T-helper 17 cell (primary cell): ENCODE measurements at places on chromosomes 5 and 9.

DNA sequence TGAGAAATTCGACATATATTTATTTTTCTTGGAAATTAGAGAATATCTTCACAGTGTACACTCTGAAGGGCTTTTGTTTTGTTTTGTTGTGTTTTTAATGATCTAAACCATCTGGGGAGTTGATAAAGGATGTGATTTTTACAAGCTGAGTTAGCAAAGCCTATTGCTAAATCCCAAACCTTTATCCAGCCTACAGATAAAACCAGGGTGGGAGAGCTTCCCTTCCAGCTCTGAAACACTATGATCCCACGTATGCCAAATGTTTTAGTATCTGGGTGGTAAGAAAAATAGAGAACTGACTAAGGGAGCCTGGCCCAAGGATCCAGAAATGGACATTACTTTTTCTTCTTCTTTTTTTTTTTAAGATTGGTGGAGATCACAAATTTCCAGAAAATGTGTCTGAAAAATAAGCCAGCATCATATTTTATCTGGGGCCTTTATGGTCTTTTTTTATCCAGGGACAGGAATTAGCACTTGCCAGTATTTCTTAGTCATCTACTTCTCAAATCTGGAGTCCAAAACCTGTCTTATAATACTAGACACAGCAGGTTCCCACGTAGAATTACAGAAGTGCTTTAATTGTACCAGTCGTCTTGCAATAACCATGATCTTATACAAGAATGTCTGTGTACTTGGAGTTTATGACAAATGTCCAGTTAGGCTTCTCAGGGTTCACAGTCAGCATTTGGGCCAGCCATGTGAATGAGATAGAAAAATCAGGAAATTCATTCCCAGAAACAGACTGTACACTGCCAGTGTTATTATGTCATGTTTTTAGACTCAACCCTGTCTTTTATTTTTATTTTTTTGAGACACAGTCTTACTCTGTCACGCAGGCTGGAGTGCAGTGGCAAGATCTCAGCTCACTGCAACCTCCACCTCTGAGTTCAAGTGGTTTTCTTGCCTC is 290.8 kb upstream of the MPDZ start:
- no peak for DNase-seq

DNA sequence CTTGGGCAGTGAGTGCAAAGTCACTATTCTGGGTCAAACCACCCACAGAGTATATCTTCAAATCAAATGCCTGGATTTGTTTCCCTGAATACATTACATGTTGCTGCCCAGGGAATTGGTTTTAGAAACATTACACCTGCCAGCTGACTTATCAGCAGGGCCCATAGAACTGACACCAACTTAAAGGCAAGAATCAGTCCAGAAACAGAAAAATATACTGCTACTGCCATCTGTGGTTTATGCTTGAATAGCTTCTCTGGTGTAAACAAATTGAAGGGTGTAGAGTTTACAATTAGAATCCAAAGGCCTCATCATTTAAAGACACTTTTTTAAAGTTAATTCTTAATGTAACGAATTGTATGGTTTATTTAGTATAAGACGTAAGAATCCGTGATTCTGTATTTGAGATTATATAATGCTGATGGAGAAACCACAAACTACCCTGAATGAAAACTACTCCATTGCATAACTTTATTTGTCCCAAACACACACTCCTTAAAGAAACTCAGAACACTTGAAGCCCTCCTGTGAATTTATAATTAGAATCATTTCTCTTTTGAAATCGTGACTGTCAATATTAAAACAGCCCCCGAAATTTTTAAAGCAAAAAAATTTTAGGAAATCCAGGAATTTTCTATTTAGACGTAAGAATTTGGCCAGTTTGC is 6.2 kb downstream of the NR6A1 start:
- no peak for DNase-seq

- no peak for DNase-seq
Measured at GRCh38 chr9:87887661-87888480, 5.2 kb downstream of the SPATA31E1 start.

DNA sequence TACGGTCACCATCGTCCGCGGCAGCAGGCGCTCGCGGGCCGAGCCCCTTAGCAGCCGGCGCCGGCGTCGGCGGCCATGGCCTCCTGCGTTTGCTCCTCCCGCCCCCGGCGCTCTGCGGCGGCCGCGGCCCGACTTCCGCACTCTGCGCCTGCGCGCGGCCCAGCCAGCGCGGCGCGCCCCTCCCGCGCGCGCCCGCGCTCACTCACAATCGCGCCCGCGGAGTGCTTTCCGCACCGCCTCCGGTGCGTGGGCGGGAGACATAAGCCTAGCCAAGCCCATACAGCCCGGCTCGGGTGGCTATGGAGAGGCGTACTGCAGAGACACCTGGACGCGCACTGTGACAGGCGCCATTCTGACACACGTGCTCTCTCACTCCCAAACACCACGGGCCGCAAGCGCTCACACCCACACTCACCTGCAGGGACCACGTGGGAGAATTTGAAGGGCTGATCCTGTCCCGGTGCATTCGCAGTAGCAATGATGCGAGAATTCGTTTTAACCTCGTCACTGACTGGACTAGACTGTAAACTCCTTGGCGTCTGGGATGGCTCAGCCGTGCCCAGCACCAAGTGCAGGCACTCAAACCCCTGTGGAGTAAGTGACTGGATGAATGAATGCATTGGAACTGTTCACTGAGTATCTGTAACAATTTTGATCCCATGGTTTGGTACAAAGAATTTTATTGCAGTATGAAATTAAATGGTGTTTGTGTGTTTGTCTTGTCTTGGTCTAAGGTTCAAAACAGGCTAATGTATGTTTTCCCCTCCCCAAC is at the start of gene RNF145:
Gene RNF145 (minus strand): TSS at position 116 of the 772 bp plus-strand sequence. CDS start 5,936 bp downstream, outside the sequence.
- DNase-seq = peak; percentile 92

DNA sequence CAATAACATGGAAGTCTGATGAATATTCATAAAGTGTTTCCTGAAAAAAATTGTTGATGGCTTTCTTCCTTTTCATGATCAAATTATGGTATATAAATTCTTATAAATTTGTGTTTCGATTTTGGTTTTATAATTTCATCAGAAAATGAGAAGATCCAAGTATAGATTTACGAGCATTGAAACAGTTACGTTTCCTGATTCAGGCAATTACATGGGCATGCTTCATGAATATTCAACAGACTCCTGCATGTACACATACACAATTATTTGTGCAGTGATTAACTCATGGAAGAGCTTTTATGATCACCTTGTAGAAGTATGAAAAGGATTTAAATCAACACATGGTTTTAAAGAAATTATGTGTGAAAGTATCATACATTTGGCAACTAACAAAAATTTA is 136.7 kb downstream of the MPDZ start:
- DNase-seq = no peak

GRCh38 chr9:87499424-87500017 is 1.9 kb downstream of the DAPK1 start:
- DNase-seq = no peak

DNA sequence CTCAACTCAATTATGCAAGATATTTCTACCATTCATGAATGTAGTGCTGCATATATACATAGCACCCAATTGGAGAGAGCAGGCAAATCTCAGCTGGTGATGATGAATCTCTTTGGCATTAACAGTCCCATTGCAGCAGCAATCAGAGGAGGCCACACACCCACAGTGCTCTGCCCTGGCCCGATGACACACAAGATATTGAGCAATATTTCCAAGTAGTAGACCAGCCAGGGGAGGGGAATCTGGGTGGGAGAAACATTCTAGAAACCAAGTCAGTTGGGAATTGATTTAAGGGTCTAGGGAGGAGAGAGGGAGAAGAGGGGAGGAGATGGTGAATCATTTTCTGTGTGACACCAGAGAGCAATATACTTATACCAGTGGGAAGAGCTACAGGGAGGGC is 14.9 kb upstream of the C5orf63 start:
- DNase-seq = no peak

DNA sequence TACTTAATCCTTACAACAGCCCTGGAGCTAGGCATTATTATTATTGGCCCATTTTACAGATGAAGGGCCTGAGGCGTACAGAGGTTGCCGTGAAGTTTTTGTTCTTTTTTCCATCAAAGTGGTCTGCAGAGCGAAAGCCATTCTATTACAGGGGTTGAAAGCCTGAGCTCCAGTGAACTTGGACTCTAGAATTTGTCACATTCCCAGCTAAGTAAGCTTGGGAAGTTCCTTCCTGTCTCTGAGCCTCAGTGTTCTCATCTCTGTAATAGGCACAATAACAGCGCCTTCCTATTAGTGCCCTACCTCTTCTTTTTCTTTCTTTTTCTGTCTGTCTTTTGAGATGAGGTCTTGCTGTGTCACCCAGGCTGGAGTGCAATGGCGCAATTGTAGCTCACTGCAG is 44.2 kb upstream of the NKX2-5 start:
- DNase-seq = no peak

DNA sequence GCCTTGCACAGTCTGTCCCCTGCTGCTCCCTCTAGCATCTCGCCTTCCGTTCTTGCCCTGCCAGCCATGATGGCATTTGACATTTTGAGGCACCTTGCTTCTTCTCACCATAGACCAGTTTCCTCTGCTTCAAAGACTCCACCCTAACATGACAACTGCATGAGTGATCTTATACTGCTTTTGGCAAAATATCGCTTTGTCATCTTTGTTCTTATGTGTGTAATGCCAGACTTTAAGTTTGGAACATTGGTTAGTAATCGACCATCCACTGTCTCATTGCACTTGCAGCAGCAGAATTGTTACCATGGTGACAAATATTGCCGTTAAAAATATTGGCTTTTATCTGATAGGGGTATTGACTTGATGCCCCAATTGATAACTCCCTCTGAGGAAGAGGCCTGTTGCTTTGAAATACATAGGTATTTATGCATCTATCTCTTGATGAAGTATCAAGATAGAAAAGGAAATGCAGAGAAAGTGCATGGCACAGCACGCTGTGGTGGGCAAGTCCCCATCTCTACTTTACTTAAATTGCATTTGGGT is 6.8 kb downstream of the GARIN3 start:
- no peak for DNase-seq

DNA sequence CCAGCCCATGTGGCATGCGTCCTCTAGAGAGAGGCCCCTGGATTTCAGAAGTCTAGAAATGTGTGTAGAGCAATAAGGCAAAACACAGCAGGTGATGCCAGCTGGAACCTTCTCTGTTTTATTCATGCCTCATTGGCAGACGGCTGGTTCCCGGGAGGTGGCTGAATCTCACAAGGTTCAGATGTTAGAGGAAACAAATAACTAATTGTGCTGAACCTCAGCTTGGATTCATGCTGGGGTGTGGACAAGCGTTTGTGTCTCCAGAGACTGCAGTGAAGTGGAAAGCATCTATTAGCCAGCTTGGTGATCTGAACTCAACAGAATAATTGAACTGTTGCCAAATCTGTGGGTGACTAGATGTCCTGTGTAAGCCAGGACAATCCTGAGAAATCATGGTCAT is 131.1 kb upstream of the NR4A3 start:
- no peak for DNase-seq

DNA sequence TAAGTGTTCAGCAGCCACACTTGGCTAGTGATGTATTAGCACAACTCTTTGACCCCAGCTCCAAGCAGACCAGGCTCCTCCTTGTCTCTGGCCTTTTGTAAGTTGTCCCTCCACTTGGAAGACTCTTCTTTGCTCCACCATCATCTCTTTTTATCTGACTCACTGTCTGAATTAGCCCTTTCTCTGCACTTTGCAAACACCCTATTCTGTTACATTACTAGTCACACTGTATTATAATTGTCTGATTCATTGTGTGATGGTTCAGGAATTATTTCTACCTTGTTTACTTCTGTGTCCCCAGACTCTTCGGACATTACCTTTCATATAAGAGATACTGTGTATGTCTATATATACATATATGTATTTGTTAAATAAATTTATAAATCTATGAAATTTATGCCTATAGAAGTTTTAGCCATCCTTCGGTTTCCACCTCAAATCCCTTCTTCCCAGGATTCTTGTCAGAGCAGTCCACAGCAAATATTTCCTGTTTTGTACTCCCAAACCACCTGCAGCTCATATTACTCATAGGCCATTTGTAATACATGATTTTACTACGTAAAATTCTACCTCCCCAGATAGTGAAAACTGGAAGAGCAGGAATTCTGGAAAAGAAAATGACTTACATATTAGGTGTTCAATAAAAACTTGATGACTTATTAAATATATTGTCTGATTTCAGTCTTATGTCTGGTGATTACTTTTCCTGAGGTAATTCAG is 69.0 kb downstream of the MTAP start:
- no peak for DNase-seq

- DNase-seq = no peak
Measured at GRCh38 chr5:3303777-3304176, 291.9 kb upstream of the IRX1 start.

GRCh38 chr9:93128715-93129224 is 5.3 kb downstream of the NINJ1 start:
- DNase-seq = no peak

- DNase-seq = no peak
Measured at GRCh38 chr5:176784218-176785165, 25.9 kb upstream of the UNC5A start.

- DNase-seq = no peak
Measured at GRCh38 chr5:180898621-180899246, at the start of gene BTNL8. Gene BTNL8 (plus strand): TSS chr5:180899159. CDS start chr5:180899311, 152 bp downstream.

DNA sequence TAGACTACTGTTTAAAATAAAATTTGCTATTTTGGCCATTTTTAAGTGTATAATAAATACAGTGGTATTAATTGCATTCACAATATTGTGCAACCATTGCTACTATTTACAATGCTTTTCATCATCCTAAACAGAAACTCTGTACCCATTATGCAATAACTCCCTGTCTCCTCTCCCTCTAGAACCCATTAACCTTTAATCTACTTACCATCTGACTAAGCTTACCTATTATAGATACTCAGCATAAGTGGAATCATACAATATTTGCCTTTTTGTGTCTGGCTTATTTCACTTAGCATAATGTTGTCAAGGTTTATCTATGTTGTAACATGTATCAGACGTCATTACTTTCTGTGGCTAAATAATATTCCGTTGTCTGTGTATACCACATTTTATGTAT is 25.9 kb downstream of the CD14 start:
- no peak for DNase-seq

- no peak for DNase-seq
Measured at GRCh38 chr5:170183816-170184687, 48.7 kb upstream of the C5orf58 start.

GRCh38 chr5:58156361-58156760 is 303.5 kb downstream of the PLK2 start:
- DNase-seq = no peak

GRCh38 chr9:83675466-83675865 is 32.3 kb downstream of the UBQLN1 start:
- DNase-seq = no peak

- peak; percentile 14 for DNase-seq
Measured at GRCh38 chr9:32378496-32378895, 5.9 kb upstream of the ACO1 start.
